ENCODE measurements at places on chromosomes 3 and 15. TPM values are rescaled to one million over a fixed set of nuclear protein-coding genes. Genes with fewer than 3 reads are reported as not detected.

The RTP3 gene
- total RNA-seq, result not detected

DNA sequence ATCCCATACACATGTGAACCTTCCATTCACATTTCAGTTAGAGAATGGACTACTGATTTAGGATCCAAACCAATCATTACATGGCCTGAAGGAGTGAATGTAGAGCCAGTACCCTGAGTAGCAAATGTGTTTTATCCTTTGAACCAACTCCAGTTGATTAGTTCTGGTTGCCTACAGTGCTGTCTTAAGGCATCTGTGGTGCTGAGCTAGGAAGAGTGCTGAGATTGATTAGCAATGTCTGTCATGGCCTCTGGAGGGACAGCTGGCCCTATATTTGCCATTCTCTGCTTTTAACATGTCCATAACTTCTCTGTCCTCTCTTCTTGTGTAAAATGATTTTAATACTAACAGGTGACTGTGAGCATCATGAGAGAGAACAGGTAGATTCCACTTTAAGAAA is 11.1 kb downstream of the LRTM1 start:
- H3K4me3 ChIP-seq, result no peak overlapping the region
- no peaks in the 10 kb centered on the region for H3K27me3 ChIP-seq
- H3K4me1 ChIP-seq, result peaks cover 35% of the 10 kb centered on the region
- H3K27ac ChIP-seq, result peak overlapping the region; percentile 82
- H3K36me3 ChIP-seq, result peaks cover 7% of the 10 kb centered on the region
- no peak for DNase-seq

GRCh38 chr15:62559381-62559733 is 394.3 kb upstream of the C2CD4B start:
- DNase-seq, result no peak
- no peak overlapping the region for H3K27ac ChIP-seq
- H3K4me1 ChIP-seq, result no peaks in the 10 kb centered on the region
- H3K36me3 ChIP-seq, result peaks cover 8% of the 10 kb centered on the region
- no peak overlapping the region for H3K4me3 ChIP-seq
- H3K27me3 ChIP-seq, result no peaks in the 10 kb centered on the region

DNA sequence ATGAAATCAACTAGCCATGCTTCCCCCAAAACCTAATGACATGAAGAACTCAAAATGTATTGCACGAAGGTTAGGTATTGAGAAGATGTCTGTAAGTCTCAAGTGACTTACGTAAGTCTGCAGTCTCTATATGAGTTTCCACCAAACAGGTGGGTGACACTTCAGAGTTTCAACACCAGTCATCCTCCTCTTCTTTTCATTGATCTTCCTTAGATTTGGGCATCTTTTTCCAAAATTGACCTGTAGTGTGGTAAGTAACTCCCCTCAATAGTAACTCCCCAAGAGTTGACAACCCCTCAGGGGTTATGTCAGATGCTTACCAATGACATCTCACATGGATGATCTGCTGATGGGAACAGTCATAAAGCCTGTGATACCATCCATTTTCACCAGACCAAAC is 46.1 kb downstream of the GPR176 start:
- no peak overlapping the region for H3K4me3 ChIP-seq
- no peaks in the 10 kb centered on the region for H3K36me3 ChIP-seq
- H3K27ac ChIP-seq, result no peak overlapping the region
- DNase-seq, result no peak
- H3K27me3 ChIP-seq, result no peaks in the 10 kb centered on the region

GRCh38 chr3:120615847-120616609 is 19.9 kb downstream of the NDUFB4 start:
- DNase-seq, result no peak
- H3K27ac ChIP-seq, result no peak overlapping the region
- no peaks in the 10 kb centered on the region for H3K36me3 ChIP-seq
- no peak overlapping the region for H3K4me3 ChIP-seq

- peak; percentile 76 for DNase-seq
- peaks cover 18% of the 10 kb centered on the region for H3K4me1 ChIP-seq
- H3K36me3 ChIP-seq, result peaks cover 50% of the 10 kb centered on the region
- H3K27me3 ChIP-seq, result no peaks in the 10 kb centered on the region
- H3K27ac ChIP-seq, result peak overlapping the region; percentile 39
- H3K4me3 ChIP-seq, result no peak overlapping the region
Measured at GRCh38 chr15:68404056-68404798, 27.7 kb downstream of the ITGA11 start.

GRCh38 chr3:196965112-196965803 is 3.4 kb downstream of the PIGZ start:
- DNase-seq, result no peak
- H3K4me1 ChIP-seq, result peaks cover 10% of the 10 kb centered on the region
- no peak overlapping the region for H3K27ac ChIP-seq
- H3K27me3 ChIP-seq, result no peaks in the 10 kb centered on the region
- H3K4me3 ChIP-seq, result no peak overlapping the region

GRCh38 chr3:11221818-11222415 is 50.3 kb upstream of the ATG7 start:
- no peak for DNase-seq
- H3K4me1 ChIP-seq, result peaks cover 36% of the 10 kb centered on the region
- no peaks in the 10 kb centered on the region for H3K27me3 ChIP-seq
- H3K27ac ChIP-seq, result peak overlapping the region; percentile 65

The SLC9C1 gene
- not detected for total RNA-seq

- DNase-seq, result no peak
- H3K27ac ChIP-seq, result no peak overlapping the region
- H3K4me3 ChIP-seq, result no peak overlapping the region
- peaks cover 58% of the 10 kb centered on the region for H3K36me3 ChIP-seq
- H3K4me1 ChIP-seq, result no peaks in the 10 kb centered on the region
Measured at GRCh38 chr3:45979378-45979777, 16.2 kb downstream of the FYCO1 start.

DNA sequence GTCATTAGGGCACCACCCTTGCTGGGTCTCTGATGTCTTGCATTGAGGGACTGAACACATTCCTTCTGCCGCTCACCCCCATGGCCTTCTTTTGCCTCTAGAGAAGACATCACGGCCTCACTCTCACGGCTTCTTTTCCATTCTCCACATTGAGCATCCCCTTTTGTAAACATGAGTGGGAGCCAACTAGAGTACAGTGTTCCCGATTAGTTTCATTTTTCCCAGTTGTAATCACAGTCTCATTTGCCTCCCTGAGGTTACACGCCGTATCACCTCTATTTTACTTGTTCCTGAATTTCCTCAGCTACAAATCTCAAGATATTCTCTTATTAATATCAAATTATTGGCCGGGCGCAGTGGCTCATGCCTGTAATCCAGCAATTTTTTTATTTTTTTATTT is 17.5 kb downstream of the USP13 start:
- peaks cover 68% of the 10 kb centered on the region for H3K4me1 ChIP-seq
- H3K4me3 ChIP-seq, result no peak overlapping the region
- H3K27ac ChIP-seq, result no peak overlapping the region
- H3K36me3 ChIP-seq, result no peaks in the 10 kb centered on the region

GRCh38 chr3:196624907-196625306 is 14.6 kb upstream of the NRROS start:
- no peak overlapping the region for H3K27ac ChIP-seq
- H3K36me3 ChIP-seq, result no peaks in the 10 kb centered on the region
- peaks cover 14% of the 10 kb centered on the region for H3K27me3 ChIP-seq
- peaks cover 6% of the 10 kb centered on the region for H3K4me1 ChIP-seq
- no peak for DNase-seq

- H3K4me1 ChIP-seq, result no peaks in the 10 kb centered on the region
- H3K4me3 ChIP-seq, result no peak overlapping the region
- no peak overlapping the region for H3K27ac ChIP-seq
Measured at GRCh38 chr15:91268510-91268909, 168.5 kb downstream of the SV2B start.

GRCh38 chr3:15310491-15311370 is 21.7 kb downstream of the SH3BP5 start:
- peaks cover 8% of the 10 kb centered on the region for H3K4me1 ChIP-seq
- no peaks in the 10 kb centered on the region for H3K27me3 ChIP-seq
- H3K4me3 ChIP-seq, result no peak overlapping the region
- DNase-seq, result no peak

DNA sequence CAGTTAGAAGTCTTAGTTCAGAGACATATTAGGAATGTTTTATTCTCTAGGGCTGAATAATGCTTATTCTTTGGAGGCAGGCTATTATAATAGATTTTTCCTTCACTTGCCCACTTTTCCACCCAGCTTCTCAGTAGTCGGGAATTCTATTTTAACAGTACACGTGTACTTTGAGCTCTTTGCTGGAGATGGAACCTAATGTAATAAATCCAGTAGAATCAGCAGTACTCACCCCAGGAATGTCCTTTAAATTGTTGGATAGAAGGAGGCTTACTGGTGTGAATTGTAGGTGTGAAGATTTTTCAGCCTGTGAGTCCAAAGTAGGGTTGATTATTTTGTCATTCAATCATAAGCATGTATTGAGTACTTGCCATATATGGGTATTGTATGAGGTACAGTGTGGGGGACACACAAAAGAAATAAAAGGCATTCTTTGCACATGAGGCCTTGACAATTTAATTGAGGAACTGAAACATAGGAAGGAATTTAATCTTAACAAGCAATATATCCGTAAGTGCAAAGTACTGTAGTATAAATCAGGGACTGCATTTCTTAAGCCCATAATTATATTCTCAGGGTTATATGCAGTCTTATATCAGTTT is 29.5 kb upstream of the MGA start:
- peaks cover 2% of the 10 kb centered on the region for H3K36me3 ChIP-seq
- DNase-seq, result no peak
- H3K4me3 ChIP-seq, result no peak overlapping the region
- no peak overlapping the region for H3K27ac ChIP-seq
- H3K4me1 ChIP-seq, result peaks cover 2% of the 10 kb centered on the region

The BLOC1S6 gene
- 49.7 TPM for total RNA-seq

GRCh38 chr3:115671761-115672455 is 48.6 kb downstream of the GAP43 start:
- H3K4me1 ChIP-seq, result peaks cover 22% of the 10 kb centered on the region
- H3K36me3 ChIP-seq, result no peaks in the 10 kb centered on the region
- H3K27ac ChIP-seq, result no peak overlapping the region
- DNase-seq, result no peak
- no peak overlapping the region for H3K4me3 ChIP-seq
- H3K27me3 ChIP-seq, result no peaks in the 10 kb centered on the region

The CACNA2D2 gene
- total RNA-seq, result 0.13 TPM

DNA sequence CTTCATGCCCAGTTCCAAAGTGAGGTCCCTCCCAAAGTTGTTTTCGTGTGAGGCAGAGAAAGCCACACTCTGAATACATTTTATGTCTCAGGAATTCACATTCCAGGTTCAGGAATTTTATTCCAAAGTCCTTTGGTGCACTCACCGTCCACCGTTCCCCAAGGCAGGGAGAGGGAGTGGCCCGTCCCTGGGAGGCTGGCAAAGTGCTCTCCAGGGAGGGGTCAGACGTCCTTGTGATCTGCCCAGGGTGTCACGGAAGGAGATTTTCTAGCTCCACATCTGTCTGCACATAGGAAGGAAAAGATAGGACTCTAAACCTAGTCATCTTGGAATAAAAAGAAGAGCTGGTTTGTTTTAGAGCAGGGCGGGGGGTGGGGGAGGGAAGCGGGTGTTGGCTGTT is 47.9 kb downstream of the KLF13 start:
- H3K27ac ChIP-seq, result peak overlapping the region; percentile 16
- no peak overlapping the region for H3K4me3 ChIP-seq
- H3K4me1 ChIP-seq, result peaks cover 42% of the 10 kb centered on the region
- no peak for DNase-seq
